SJSA1 (cell line): ENCODE measurements at places on chromosomes 11 and 22. TPM values are rescaled to one million over a fixed set of nuclear protein-coding genes. Genes with fewer than 3 reads are reported as not detected.

- no peaks in the 10 kb centered on the region for H3K36me3 ChIP-seq
- no peak overlapping the region for H3K4me3 ChIP-seq
- no peaks in the 10 kb centered on the region for H3K27me3 ChIP-seq
- no peaks in the 10 kb centered on the region for H3K4me1 ChIP-seq
Observed at GRCh38 chr11:92859156-92859690, 110.2 kb upstream of the MTNR1B start.

DNA sequence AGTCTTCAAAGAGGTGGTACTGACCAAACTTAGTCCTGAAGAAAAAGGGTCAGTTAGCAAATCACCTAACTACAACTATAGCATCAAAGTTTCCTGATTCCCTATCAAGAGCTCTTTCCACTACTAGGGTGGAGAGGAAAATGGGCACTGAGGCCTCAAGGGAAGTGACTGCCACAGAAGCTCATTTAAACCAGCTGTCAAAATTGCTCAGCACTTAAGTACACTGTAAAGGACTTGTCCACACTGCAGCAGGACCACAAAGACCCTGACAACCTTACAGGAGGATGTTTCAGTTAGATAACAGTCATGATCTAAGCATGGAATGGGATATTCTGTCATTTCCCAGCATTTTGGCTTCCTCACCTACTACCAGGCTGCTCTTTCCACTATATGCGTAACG, 33.0 kb downstream of the FAM168A start:
- no peaks in the 10 kb centered on the region for H3K27me3 ChIP-seq
- no peaks in the 10 kb centered on the region for H3K4me1 ChIP-seq
- no peak overlapping the region for H3K27ac ChIP-seq
- DNase-seq: no peak
- H3K4me3 ChIP-seq: no peak overlapping the region
- no peaks in the 10 kb centered on the region for H3K36me3 ChIP-seq

GRCh38 chr11:35330156-35330889, 89.0 kb downstream of the SLC1A2 start:
- H3K36me3 ChIP-seq: no peaks in the 10 kb centered on the region
- H3K4me3 ChIP-seq: no peak overlapping the region
- no peaks in the 10 kb centered on the region for H3K4me1 ChIP-seq
- H3K27me3 ChIP-seq: no peaks in the 10 kb centered on the region
- H3K27ac ChIP-seq: no peak overlapping the region

- no peaks in the 10 kb centered on the region for H3K36me3 ChIP-seq
- DNase-seq: no peak
- H3K4me1 ChIP-seq: no peaks in the 10 kb centered on the region
- no peaks in the 10 kb centered on the region for H3K27me3 ChIP-seq
- no peak overlapping the region for H3K4me3 ChIP-seq
Observed at GRCh38 chr11:132444911-132445310, 1074.5 kb downstream of the NTM start.

- no peaks in the 10 kb centered on the region for H3K4me1 ChIP-seq
- DNase-seq: no peak
- no peak overlapping the region for H3K4me3 ChIP-seq
- H3K27ac ChIP-seq: no peak overlapping the region
Observed at GRCh38 chr11:108198833-108199232, 23.6 kb downstream of the NPAT start.

- no peaks in the 10 kb centered on the region for H3K27me3 ChIP-seq
- peak; percentile 78 for DNase-seq
- H3K36me3 ChIP-seq: no peaks in the 10 kb centered on the region
- peaks cover 33% of the 10 kb centered on the region for H3K4me1 ChIP-seq
- H3K4me3 ChIP-seq: peak overlapping the region; percentile 23
Observed at GRCh38 chr22:35914665-35915476, 113.8 kb downstream of the RBFOX2 start.

GRCh38 chr22:32810555-32811133, 9.1 kb downstream of the TIMP3 start:
- H3K4me1 ChIP-seq: peaks cover 11% of the 10 kb centered on the region
- H3K27me3 ChIP-seq: no peaks in the 10 kb centered on the region
- no peak overlapping the region for H3K4me3 ChIP-seq
- no peak for DNase-seq

DNA sequence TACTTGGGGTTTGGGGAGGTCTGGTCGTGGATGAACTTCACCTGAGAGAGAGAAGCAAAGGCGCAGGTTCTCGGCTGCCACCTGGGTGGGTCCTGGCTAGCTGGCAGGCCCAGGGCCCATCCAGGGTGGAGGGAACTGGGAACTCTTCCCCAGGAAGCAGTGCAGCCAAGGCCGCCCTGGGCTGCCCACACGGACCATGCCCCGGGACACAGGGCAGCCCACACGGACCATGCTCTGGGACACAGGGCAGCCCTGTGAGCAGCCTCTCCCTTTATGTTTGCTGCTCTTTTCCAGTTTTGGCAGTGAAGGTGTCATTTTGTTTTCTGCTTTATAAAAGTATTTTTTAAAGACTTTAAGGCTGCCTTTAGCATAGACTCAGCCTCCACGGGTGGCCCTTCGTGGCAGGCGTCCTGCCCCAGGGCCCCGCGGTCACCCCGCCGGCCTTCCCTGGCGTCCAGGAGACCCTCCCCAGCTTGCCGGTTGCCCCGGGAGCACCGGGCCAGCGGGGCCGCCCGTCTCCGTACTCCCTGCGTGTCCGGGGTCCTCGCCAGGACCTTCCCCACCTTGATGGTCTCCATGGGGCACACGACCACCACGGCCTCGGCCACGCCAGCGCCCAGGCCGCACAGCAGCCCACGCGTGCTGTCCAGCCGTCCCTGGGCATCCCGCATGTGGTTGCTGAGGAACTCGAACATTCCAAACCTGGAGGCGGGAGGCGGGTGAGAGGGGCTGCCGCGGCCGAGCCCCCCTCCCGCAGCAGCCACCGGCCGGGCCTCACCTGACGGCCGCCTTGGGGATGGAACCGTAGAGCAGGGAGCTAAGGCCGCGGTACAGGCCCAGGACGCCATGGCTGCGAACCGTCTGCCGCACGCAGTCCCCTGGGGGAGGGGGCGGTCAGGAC, 1.1 kb downstream of the SLC25A1 start:
- peaks cover 49% of the 10 kb centered on the region for H3K4me1 ChIP-seq
- peak overlapping the region; percentile 100 for H3K4me3 ChIP-seq
- DNase-seq: no peak
- no peaks in the 10 kb centered on the region for H3K27me3 ChIP-seq
- peak overlapping the region; percentile 91 for H3K27ac ChIP-seq

DNA sequence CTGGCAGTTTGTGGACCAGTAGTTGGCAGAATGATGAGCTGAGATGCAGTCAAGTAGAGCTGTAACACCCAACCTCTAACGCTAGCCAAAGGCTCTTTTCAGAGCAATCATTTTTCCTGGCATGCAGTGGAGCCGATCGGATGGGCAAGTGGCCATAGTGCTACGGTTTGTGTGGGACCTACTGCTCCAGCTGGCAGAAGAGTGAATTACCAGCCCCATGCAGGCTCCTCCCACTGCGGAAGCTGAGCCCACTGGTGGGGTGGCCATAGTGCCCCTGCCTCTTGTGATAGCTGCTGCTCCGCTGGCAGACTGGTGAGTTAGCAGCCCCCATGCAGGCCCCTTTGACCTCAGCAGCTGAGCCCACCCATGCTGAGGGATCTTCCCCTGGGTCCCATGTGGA, 27.0 kb upstream of the SC5D start:
- no peaks in the 10 kb centered on the region for H3K36me3 ChIP-seq
- H3K27ac ChIP-seq: no peak overlapping the region
- H3K27me3 ChIP-seq: no peaks in the 10 kb centered on the region
- no peaks in the 10 kb centered on the region for H3K4me1 ChIP-seq
- no peak for DNase-seq

DNA sequence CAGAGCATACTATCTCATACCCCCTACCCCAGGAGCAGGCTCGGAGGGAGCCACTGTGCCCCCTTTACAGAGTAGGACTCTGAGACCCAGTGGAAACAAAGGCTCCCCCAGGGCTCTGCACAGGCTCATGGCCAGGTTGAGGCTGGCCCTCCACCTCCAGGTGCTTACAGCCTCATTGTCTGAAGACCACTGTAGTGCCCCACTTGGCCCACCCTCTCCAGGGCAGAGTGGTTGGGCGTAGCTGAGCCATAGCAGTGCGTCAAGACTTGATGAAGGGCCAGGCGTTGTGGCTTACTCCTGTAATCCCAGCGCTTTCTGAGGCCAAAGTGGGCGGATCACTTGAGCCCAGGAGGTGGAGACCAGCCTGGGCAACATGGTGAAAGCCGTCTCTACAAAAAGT, 1.7 kb downstream of the ANKRD13D start:
- no peaks in the 10 kb centered on the region for H3K27me3 ChIP-seq
- DNase-seq: no peak
- peaks cover 34% of the 10 kb centered on the region for H3K4me1 ChIP-seq
- H3K27ac ChIP-seq: no peak overlapping the region
- peaks cover 87% of the 10 kb centered on the region for H3K36me3 ChIP-seq

DNA sequence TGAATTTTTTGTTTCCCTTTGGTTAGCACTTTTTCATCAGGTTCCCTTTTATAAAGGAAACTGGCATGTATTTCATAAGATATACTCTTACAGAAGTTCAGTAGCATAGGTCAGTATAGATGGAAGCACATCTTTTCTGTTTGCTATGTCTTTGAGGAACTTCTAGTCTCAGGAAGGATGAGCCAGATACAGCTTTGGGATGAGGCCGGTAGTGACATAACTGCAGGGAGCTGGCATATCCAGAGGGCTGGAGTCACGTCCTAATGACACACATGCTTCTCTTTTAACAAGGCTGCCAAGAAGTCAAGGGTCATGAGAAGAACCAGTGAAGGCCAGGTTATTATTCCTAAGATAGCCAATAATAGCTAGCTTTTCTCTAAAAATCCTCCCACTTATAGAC, 33.3 kb upstream of the ADSL start:
- H3K4me1 ChIP-seq: peaks cover 34% of the 10 kb centered on the region
- H3K27me3 ChIP-seq: no peaks in the 10 kb centered on the region
- H3K36me3 ChIP-seq: peaks cover 80% of the 10 kb centered on the region
- H3K27ac ChIP-seq: no peak overlapping the region
- DNase-seq: no peak

Gene KRTAP5-9
- not detected in 2 replicates for total RNA-seq

Gene ZNF215
- not detected in 2 replicates for total RNA-seq

Gene C11orf71
- total RNA-seq: 1.5 and 4.8 TPM in 2 replicates

Gene OR2D2
- not detected in 2 replicates for total RNA-seq
